ENCODE measurements at places on chromosomes 1 and 21.

DNA sequence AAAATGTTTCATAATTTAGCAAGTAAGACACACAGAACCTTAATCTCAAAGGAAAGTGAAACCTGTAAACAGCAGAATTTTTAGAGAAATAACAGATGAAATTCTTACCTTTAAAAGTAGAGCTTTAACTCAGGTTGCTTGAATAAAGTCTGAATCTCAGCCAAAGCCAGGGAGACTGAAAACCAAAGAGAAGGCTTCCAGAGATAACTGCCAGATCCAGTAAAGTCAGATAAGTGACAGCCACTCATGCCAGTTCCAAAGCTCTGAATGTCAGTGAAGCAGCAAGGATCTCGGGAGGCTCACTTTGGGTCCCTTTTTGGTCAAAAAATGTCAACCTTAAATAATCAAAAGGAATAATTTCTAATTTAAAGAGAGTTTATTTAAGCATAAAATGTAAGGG lies 199.9 kb upstream of the CHRM3 start:
- DNase-seq, result no peak

DNA sequence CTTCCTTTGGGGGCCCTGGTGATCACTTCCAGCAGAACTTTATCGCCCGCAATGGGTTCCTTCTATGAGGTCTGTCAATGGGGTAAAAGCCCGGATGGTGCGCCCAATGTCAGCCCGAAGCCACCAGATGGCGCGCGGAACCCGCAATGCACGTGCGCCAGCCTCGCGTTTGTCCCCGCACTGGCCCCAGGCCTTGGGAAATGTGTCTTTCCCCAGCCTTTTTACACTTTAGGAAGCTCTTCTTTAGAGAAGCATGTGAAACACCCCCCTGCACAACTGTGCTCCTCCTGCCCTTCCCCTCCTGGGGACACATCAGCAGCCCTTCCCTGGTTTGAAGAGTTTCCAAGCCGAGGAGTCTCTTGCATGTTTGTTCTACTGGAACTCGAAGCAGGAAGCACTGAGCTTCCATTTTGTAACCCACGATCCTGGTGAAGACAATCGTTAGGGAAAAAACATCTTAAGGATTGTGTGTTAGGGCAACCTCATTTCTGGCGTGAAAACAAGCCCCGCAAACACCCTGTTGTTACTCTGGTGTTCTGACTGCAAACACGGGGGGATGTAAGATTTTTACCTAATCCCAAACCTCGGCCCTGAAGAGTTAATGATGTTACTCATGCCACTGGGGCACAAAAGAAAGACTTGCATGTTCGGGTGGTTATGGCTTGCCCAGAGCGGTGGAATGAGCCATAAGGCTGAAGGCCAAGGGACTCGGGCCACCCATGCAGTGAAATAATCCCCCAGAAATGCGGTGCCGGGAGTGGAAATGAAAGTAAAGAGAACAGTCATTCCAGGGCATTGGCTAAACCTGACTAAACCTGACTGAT lies 20.4 kb upstream of the TARBP1 start:
- DNase-seq, result peak; percentile 83

DNA sequence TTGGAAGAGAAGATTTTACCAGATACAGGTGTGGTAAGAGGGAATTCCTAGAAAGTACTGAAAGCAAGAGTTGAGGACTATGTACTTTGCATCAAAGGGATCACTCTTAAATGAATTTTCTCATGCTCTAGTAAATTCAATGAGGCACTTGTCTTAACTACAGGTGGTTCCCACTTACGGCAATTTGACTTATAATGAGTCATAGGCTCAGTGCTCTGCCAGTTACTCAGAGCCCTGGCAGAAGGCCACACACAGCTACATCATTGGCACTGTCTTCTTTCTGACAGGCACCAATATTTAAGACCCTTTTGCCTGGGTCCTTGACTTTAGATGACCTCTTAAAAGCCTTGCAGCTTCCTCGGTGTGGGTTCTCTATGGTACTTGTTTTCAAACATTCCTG lies 15.9 kb upstream of the ADAMTS5 start:
- no peak for DNase-seq

DNA sequence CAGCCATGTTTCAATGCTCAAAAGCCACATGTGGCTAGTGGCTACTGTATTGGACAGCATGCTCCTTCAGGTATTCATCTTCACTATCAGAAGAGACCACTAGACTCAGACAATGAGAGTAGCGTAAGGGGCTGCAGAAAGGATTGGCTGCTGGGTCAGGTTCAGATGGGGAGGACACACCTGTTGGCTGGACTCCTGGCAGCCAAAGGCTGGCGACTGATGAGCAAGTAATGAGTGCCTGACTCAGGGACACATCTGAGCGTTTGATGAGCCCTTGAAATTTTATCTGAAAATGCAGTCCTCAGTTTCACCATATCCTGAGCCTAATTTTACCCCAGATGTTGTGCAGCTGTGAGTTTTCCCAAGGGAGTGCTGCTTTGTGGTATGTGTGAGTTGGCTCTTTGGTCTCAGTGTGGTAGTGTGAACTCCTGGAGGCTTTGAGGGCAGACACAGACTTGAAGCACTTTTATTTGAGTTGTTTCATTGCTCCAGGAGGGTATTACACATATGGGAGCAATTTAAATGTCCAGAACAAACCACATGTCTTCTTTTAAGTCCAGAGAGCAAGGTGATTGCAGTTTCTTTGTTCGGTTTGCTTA lies 9.6 kb downstream of the ST6GALNAC3 start:
- no peak for DNase-seq

- DNase-seq, result no peak
Observed at GRCh38 chr1:12078575-12078937, 15.5 kb downstream of the TNFRSF8 start.

DNA sequence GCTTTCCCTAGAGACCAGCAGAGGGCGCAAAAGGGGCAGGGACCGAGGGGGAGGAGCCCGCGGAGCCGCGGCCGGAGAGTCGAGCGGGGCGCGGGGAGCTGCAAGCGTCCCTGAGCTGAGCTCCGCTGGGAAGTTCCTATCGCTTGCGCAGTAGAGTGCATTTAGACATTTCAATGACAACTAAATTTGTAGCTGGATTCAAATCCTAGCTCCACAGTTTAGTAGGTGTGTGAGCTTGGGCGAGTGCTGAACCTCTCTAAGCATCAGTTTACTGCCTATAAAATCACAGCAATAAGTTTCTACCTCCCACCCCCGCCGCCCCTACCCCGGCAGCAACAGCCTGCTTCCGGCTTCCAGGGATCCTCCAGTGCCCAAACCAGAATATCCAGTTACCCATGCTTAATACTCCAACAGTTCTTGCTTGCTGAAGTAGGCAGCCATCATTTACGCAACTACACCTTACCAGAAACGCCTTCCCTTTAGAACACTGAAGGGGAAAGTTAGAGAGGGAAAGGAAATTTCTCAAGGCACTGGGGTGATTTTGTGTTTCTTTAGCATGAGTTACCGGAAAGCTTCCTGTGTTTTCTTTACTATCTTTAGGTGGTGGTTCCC lies 9.1 kb downstream of the TLR5 start:
- peak; percentile 66 for DNase-seq

- no peak for DNase-seq
Observed at GRCh38 chr1:209428241-209428921, 155.1 kb upstream of the CAMK1G start.

- no peak for DNase-seq
Observed at GRCh38 chr1:245099401-245099800, 55.4 kb upstream of the KIF26B start.

- no peak for DNase-seq
Observed at GRCh38 chr1:100413035-100413434, 60.7 kb downstream of the CDC14A start.

GRCh38 chr1:25621876-25622275 lies 5.3 kb downstream of the MAN1C1 start:
- DNase-seq, result no peak

GRCh38 chr1:97730271-97730670 lies 190.6 kb downstream of the DPYD start:
- no peak for DNase-seq

DNA sequence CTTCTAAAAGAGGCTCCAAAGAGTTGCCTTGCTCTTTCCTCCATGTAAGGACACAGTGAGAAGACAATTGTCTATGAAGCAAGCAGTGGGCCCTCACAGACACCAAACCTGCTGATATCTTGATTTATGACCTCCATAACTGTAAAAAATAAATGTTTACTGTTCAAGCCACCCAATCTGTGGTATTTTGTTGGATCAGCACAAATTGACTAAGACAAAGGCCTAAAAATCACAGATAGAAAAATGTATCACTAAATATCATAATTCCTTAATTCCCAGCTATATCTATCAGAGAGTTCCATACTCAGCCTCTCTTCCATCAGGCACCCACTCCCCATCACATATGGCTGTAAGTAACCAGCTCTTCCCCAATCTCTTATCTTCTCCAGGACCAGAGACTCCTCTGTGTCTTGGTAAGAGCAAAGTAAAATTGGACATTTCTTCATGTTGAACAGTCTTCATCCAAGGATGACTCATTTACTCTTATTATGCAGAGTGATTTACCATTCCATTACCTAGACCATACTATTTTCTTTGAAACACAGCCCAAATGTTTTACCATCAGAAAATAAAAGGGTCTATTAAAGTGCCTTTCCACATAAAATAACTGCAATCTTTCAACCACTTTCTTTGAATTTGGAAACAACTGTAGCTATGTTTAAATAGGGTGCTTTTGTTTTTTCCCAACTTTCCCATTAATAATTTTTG lies 503.6 kb downstream of the MRPL39 start:
- no peak for DNase-seq

GRCh38 chr1:16018749-16019643 lies 1.2 kb upstream of the HSPB7 start:
- DNase-seq, result no peak

DNA sequence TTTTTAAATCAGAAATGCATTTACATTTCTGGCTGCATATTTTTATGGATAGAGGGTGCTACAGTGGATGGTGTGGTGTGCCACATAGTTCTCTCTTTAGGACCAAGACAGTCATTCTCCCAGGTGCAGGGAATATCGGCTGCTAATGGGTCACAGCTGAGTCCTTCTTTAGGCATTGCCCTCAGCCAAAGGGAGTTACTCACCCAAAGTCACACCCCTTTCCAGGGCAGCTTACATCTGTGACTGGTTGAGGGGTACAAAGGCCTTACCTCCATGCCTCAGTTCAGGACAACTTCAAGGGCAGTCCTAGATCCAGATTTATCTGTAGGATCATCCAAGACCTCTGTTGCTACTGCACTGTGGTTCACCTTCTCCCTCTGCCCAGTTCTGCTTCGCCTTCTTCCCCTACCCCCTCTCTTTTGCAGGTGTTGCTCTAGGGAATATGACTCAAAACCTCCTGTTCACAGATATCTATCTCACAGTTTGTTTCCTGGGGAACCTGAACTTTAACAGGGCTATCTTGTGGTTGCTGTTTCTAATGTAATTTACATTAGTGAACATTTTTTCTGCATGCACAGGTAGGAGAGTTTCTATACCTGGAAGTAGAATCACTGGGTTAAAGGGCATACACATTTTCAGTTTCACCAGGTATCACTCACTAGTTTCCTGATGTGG lies 413.9 kb downstream of the RPS6KC1 start:
- no peak for DNase-seq

DNA sequence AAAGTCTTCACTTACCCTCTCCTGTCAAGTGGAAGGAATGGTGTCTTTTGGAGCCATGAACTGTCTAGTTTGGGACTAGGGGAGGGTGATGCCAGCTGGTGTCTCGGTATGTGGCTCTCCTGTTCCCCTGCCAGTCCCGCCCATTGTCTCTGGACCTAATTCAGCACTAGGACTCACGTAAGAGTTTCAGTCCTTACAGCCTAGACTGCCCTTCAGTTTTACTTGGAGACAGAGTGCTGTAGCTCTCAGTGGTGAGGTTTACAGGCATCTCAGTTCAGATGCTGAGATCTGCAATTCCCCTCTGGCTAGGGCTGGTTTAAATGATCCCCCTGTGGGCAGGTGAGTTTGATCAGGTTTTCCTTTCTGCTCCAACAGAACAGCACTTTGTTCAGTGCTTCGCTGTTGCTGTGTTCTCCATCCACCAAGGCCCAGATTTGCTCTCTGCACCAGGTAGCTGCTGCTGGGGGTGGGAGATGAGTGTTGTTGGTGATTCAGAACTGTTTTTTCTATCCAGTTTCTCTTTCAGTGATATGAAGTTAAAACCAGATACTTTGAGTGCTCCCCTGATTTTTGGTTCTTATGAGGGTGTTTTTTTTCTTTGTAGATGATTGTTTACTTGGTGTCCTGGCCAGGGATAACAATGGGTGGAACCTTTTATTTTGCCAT lies 198.3 kb upstream of the RNPC3 start:
- DNase-seq, result no peak

- DNase-seq, result no peak
Observed at GRCh38 chr1:172641492-172641891, 17.4 kb upstream of the FASLG start.

- DNase-seq, result no peak
Observed at GRCh38 chr1:160096274-160097116, 1.9 kb downstream of the IGSF8 start.

DNA sequence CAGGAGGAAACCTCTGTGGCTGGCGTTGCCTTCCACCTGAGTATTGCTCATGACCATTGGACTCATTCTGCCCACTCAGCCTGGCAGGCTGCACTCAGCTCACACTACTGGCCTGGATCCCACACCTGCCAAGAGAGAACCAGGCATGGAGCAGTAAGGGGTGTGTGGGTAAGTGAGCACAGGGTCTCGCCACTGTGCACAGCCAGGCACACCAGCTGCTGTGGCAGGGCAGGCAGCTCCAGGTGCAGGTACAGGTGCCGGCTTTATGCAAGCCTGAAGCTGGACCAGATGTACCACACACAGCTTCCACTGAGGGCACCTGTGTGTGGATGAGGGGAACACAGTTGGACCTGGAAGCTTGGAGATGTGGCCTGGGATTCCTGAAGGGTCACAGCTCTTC lies 295.2 kb upstream of the SNX7 start:
- no peak for DNase-seq

DNA sequence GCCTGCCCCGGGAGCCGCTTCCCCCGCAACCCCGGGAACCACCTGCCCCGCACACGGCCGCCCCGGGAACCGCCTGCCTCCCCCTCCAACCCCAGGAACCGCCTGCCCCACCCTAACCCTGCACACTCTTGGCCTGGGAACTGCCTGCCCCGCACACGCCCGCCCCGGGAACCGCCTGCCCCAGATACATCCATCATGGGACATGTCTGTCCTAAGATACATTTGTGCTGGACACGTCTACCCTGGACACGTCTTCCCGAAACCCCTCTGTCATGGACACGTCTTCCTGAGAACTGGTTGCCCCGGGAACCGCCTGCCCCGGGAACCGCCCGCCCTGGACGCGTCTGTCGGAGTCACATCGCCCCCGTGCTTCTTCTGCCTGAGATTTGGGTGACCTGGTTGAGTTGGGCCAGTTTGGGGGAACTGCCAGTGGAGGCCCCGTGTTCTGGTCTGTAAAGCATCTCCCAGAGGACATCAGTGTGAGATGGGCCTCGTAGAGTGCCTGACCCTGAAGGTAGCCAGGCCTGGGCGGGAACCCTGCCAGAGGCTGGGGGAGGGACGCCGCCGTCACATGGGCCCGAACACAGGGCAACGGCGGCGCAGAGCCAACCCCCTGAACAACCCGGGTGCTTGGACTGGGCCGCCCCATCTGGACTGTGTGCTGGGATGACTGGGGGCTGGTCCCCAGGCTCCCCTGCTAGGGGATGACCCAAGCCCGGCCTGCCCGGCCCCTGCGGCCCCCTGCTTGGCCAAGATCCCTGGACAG lies 3.6 kb downstream of the PERM1 start:
- no peak for DNase-seq

Measured in stimulated activated CD4-positive, alpha-beta T cell treated with anti-CD3 and anti-CD28 coated beads, Interleukin-1b, Interleukin-23, amount 100 ng/mL, for 4 hours (primary cell).